Activated CD4-positive, alpha-beta T cell treated with anti-CD3 and anti-CD28 coated beads for 36 hours (primary cell): ENCODE measurements at places on chromosomes 6 and 20.

DNA sequence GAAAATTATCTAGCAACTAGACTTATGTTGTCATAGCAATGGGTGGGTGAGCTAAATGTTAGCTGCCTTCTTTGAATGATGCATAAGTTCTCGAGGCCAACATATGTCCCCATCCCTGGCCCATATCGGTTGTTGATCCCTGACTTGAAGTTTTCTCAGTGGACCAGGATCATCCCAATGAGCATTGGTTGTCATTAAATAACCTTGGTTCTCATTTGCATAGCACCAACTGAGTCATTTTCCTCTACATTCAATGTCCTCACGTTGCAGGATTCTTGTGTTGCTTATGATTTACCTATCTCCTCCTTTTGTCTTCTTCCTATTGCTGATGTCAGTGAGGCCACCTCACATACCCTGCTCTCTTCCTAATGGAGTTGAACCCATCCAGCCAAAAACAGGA is 12.1 kb upstream of the AHCY start:
- DNase-seq: no peak

DNA sequence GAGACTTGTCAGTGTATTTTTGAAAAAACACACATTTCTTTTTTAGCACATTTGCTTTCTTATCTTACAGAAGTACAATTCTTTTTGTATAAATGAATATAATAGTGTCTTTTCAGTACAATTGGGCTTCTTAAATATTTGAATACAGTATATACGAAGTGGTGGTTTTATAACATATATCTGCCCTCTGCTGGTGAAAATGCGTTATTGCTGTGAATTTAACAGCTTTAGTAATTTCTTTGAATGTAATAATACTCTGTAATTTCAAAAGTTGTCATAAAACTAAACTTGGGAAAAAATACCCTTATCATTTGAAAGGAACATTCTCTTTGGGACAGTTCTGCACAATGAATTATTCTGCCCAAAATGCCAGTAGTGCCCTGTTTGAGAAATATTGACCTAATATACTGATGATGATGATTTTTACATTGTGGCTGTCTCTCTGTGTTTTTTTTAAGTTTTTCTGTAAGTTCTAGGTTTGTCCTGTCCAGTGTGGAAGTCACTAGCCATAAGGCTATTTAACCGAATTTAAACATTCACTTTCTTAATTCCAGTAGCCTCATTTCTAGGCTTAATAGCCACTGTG is 19.0 kb downstream of the SMAP1 start:
- no peak for DNase-seq

GRCh38 chr6:105626295-105627158 is 223.6 kb upstream of the PREP start:
- no peak for DNase-seq

- no peak for DNase-seq
Measured at GRCh38 chr6:18551228-18551627, 164.1 kb downstream of the RNF144B start.

DNA sequence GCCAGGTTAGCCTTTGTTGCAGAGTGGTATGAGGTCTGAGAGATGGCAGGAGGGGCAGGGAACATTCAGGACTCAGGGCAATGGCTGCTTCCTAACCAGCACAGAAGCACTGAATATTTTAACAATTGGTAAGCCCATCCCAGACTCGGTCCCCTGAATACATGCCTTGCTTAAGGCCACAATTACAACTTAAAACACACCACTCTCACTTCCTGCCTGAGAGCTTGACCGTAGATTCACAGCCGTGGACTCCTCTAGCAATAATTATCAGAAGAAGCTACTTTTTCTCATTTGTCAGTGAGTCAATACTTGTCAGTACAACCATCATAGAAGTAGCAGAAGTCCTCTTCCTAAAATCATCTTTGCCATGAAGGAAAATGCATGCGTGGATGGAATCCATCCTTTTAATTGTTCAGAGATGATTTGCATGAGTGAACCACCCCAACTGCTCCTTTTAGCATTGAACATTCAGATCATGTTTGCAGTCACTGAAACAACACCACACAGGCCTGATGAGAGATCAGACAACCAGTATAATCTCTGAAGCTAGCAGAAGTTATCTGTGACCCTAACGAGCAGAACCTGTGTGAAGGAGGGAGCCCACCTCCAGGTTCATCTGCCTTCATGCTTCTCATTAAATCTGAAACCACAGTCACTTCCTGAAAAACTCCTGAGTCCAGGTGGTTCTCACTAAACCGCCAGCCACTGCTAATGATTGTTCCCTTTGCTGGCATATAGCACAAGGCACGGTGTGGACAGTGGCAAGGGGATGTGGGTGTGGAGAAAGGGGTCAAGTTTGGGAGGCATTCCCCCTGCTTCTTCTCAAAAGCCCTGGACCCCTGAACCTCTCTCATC is 333.9 kb upstream of the CNR1 start:
- no peak for DNase-seq

- no peak for DNase-seq
Measured at GRCh38 chr20:41011551-41012067, 17.0 kb upstream of the TOP1 start.

DNA sequence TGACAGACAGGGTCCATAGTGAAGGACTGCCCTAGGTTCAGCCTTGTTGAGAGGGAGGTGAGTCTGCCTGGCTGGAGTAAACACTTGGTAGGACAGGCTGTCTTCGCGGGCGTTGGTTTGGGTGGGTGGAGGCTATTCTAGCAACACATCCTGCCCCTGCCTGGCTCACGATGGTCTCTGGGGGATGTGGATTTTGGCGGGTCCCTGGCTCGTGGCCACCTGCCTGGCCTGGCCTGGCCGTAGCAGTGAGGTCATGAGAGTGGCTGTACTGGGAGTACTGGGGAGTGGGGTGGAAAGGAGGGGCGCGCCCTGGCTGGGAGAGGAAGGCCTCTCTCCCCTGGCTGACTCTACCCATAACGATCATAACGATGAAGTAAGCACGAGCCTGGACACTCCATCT is 30.2 kb upstream of the MRPS18A start:
- no peak for DNase-seq

DNA sequence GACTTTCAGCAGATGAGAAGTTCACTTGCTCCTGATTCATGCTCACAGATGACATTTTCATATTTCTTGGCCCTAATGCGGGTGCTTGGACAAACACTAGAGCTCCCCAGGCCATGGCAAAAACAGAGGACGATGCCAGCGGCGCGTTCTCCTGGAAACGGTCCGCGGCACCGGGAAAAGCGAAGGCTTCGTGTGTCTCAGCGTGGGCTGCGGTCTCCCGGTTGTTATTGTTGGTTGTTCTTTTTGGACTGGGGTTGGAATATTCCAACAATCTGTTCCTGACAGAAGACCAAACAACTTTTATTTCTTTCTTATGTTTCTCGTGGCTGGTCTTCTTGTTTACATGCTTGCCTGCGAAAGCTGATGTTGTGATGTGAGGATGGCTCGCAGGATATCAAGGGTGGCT is 46.8 kb upstream of the NEDD9 start:
- DNase-seq: no peak

DNA sequence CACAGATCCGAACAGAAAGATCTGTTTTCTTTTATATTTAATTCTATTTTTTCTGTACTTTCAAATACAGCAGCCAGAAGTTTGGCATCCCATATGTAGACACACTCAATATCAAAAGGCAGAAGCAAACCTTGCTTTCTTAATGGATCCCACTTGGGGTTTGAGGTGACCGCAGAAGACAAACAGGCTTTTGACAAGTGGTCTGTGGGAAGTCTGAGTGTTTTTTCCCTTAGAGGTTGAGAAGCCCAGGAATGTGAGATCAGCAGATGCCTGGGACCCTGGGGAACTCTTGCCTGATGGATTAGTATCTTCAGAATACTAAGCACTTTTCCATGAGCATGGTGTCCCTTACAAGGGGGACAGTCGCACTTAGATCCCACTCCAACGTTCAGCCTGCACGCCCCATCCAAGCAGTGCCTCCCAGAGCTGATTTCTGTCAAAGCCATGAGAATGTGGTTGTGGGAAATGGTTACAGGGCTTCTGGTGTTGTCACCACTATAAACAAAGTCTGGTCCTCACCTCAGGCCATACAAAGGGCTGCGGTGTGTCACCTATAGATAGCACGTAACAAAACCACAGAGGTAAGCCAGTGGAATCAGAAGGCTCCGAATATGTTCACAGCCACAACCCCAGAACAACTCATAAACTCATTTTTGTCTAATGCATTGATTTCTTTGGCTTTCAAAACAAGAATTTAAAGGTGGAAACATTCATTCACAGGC is 12.7 kb downstream of the IL17F start:
- DNase-seq: peak; percentile 70

DNA sequence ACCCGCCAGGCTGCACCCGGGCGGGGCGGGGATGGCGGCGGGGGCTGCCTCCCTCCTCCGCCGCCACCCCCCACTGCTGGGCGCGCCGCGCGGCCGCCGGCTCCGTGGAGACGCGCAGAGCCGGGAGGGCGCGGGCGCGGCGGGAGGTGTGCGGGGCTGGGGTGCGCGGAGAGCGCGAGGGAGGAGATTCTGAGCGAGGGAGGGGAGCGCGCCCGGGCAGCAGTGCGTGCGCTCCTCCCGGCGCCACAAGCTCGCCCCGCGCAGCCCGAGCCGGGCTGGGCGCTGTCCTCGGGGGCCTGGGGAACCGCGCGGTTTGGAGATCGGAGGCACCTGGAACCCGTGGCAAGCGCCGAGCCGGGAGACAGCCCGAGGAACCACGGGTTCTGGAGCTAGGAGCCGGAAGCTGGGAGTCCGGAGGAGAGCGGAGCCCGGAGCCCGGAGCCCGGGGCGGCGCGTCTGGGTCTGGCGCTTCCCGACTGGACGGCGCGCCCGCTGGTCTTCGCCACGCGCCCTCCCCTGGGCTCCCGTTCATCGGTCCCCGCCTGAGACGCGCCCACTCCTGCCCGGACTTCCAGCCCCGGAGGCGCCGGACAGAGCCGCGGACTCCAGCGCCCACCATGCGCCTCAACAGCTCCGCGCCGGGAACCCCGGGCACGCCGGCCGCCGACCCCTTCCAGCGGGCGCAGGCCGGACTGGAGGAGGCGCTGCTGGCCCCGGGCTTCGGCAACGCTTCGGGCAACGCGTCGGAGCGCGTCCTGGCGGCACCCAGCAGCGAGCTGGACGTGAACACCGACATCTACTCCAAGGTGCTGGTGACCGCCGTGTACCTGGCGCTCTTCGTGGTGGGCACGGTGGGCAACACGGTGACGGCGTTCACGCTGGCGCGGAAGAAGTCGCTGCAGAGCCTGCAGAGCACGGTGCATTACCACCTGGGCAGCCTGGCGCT is at the start of gene NTSR1:
TSS of gene NTSR1 (plus strand) at position 246 of the 946 bp plus-strand sequence. CDS start at position 618, 372 bp downstream.
- DNase-seq: no peak

DNA sequence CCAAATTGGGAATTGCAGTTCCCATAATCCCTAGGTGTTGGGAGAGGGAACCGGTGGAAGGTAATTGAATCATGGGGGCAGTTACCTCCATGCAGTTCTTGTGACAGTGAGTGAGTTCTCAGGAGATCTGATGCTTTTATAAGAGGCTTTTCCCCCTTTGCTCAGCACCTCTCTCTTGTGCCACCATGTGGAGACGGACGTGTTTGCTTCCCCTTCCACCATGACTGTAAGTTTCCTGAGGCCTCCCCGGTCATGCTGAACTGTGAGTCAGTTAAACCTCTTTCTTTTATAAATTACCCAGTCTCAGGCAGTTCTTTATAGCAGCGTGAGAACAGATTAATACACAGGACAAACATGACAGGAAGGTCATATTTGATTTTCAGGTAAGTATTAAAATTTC is 25.3 kb upstream of the HECA start:
- peak; percentile 74 for DNase-seq

GRCh38 chr6:5662797-5663196 is 343.9 kb downstream of the NRN1 start:
- DNase-seq: no peak

DNA sequence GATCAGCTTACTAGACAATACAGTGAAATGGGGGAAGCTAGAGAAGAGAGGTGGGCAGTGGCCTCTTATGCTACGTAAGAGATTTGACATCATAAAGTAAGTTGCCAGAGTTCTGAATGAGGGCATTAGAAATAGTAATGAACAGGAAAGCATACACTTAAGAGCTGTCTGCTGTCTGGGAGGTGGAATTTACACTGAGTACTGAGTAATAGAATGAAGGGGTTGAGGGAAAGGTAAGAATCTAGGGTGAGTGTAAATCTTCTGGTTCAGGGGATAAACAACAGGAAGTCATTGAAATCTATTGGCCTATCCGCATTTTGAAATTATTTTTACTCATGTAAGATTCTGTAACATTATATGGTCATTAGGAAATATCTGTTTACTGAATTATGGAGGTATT is 35.8 kb downstream of the HLA-DMB start:
- no peak for DNase-seq

DNA sequence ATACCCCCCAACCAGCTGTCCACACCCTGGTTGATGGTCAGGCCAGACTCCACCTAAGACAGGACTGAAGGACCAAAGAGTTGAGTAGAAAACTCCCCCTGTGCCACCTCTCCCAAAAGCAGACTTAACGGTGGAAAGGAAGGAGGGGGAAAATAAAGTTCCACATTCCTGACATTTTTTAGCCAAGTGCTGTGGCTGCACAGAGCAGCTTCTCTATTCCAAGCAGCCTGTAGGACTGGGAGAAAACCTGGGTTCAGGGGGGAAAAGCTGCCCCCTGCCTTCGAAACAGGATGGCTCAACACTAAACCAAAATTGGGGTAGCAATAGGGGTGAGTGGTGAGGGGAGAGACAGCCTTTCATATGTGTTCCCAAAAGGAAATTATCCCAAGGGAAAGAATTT is 3.6 kb downstream of the TRAM2 start:
- no peak for DNase-seq

GRCh38 chr20:25285856-25286798 is 38.2 kb downstream of the PYGB start:
- DNase-seq: peak; percentile 2

GRCh38 chr20:18663932-18664331 is 76.1 kb downstream of the DTD1 start:
- no peak for DNase-seq

GRCh38 chr20:25574411-25574810 is 10.9 kb downstream of the NINL start:
- no peak for DNase-seq
